ENCODE measurements at places on chromosomes 6 and 20.

GRCh38 chr6:44275749-44276648, 5.7 kb downstream of the TMEM151B start:
- H3K27me3 ChIP-seq, result peaks cover 78% of the 10 kb centered on the region
- H3K4me1 ChIP-seq, result peaks cover 10% of the 10 kb centered on the region
- DNase-seq, result peak; percentile 59
- no peak overlapping the region for H3K27ac ChIP-seq
- H3K4me3 ChIP-seq, result peak overlapping the region; percentile 53

- H3K27me3 ChIP-seq, result no peaks in the 10 kb centered on the region
- H3K36me3 ChIP-seq, result no peaks in the 10 kb centered on the region
- no peak for DNase-seq
- H3K4me1 ChIP-seq, result no peaks in the 10 kb centered on the region
- no peak overlapping the region for H3K4me3 ChIP-seq
These were observed 243.0 kb downstream of the BMP2 start for GRCh38 chr20:7010527-7010926.

GRCh38 chr6:10410207-10411050, 4.4 kb downstream of the TFAP2A start:
- H3K4me3 ChIP-seq, result no peak overlapping the region
- no peak overlapping the region for H3K27ac ChIP-seq
- peaks cover 4% of the 10 kb centered on the region for H3K4me1 ChIP-seq
- H3K27me3 ChIP-seq, result peaks cover 99% of the 10 kb centered on the region
- DNase-seq, result no peak

- peak; percentile 17 for DNase-seq
- no peaks in the 10 kb centered on the region for H3K36me3 ChIP-seq
- no peak overlapping the region for H3K4me3 ChIP-seq
- no peak overlapping the region for H3K27ac ChIP-seq
- H3K4me1 ChIP-seq, result no peaks in the 10 kb centered on the region
- no peaks in the 10 kb centered on the region for H3K27me3 ChIP-seq
These were observed 256.1 kb upstream of the PLCB4 start for GRCh38 chr20:8812817-8813216.

GRCh38 chr6:91483415-91484105, 896.7 kb upstream of the MAP3K7 start:
- peaks cover 37% of the 10 kb centered on the region for H3K4me1 ChIP-seq
- DNase-seq, result peak; percentile 84
- H3K4me3 ChIP-seq, result peak overlapping the region; percentile 13
- no peak overlapping the region for H3K27ac ChIP-seq
- H3K27me3 ChIP-seq, result no peaks in the 10 kb centered on the region

DNA sequence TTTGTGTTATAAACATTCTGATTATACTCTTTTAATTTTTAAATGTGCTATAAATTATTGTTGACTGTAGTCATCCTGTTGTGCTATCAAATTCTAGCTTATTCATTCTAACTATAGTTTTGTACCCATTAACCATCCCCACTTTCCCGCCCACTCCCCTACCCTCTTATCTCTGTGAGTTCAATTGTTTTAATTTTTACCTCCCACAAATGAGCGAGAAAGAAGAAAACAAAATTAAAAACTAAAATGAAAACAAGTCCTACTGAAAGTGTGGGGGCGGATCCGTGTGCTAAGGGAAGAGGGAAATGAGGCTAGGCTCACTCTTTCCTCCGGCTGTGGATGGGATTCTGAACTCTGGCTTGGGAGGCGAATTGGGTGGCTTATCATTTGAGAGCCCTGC, 6.6 kb upstream of the ZNF831 start:
- no peaks in the 10 kb centered on the region for H3K36me3 ChIP-seq
- no peak overlapping the region for H3K4me3 ChIP-seq
- H3K4me1 ChIP-seq, result peaks cover 2% of the 10 kb centered on the region
- peaks cover 6% of the 10 kb centered on the region for H3K27me3 ChIP-seq
- no peak overlapping the region for H3K27ac ChIP-seq

GRCh38 chr20:5580940-5581708, 169.1 kb upstream of the SHLD1 start:
- no peaks in the 10 kb centered on the region for H3K27me3 ChIP-seq
- H3K4me1 ChIP-seq, result no peaks in the 10 kb centered on the region
- H3K4me3 ChIP-seq, result no peak overlapping the region
- H3K36me3 ChIP-seq, result peaks cover 14% of the 10 kb centered on the region
- DNase-seq, result no peak

Data from common myeloid progenitor, CD34-positive (primary cell).